ENCODE measurements at places on chromosomes 5 and 9.
A peak's percentile ranks its signal among the peaks of the same experiment; 100 is the strongest.

GRCh38 chr5:68066277-68066955 is 149.1 kb upstream of the PIK3R1 start:
- DNase-seq = peak; percentile 9

GRCh38 chr5:118551031-118551430 is 437.3 kb downstream of the DTWD2 start:
- no peak for DNase-seq

- DNase-seq = no peak
These were observed 348.5 kb upstream of the IRX2 start for GRCh38 chr5:3099954-3100353.

DNA sequence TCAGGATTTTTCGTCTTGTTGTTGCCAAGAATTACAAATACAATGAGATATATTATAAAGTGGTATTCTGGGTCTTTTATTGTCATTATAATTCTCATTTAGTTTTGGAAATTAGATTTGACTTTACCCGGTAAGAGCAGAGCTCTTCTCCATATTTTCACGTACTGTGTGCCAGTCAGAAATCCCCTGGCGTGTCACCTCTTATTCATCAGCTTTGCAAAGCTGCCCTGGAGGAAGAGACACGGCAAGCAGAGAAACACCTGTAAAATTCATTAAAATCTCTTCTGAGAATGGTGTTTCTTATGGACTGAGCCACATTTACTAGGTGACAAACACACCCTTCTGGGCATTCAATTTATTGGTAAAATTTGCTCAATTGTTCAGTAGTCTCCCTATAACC is 440.4 kb downstream of the HINT1 start:
- DNase-seq = no peak

- DNase-seq = no peak
These were observed 7.6 kb upstream of the SFXN1 start for GRCh38 chr5:175470781-175471180.

- DNase-seq = no peak
These were observed 652.2 kb upstream of the RGMB start for GRCh38 chr5:98121036-98121936.

DNA sequence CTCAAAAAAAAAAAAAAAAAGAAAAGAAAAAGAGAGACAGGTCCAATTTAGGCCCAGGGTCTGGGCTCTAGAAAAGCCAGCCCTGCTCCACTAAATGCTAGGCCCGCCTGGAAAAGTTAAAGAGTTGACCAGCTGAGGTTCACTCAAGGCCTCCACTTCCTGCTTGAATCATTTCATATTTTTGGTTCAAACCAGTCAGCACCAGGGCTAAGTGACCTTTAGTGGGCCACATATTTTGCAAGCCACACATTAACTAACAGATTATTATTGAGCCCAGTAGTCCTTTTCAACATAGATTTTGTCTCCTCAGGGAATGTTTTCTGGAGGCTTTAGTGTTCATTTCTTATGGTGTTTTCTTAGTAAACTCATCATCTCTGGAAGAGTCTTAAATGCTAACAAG is 156.6 kb downstream of the TLR4 start:
- peak; percentile 3 for DNase-seq

- no peak for DNase-seq
These were observed 175.6 kb downstream of the GABBR2 start for GRCh38 chr9:98533132-98533531.

GRCh38 chr9:27530915-27531755 is 1.5 kb upstream of the MOB3B start:
- no peak for DNase-seq

DNA sequence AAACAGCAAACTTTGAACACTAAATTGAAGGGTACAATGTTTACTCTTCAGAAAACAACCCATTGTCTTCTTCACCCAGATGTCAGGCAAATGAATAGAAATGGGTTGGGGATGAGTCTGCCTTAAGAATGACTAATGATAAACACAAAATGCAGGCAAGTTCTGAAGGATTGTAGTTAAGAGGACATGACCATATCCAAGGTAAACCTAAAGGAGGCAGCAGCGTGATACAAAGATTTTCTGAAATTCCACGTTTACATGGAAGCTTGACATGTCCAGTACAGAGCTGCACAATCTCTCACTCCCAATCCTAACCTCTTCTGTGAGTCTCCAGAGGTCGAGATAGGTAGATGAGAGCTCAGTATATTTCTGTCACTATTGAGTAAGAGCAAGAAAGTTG is 1263.2 kb upstream of the CDH6 start:
- DNase-seq = no peak

DNA sequence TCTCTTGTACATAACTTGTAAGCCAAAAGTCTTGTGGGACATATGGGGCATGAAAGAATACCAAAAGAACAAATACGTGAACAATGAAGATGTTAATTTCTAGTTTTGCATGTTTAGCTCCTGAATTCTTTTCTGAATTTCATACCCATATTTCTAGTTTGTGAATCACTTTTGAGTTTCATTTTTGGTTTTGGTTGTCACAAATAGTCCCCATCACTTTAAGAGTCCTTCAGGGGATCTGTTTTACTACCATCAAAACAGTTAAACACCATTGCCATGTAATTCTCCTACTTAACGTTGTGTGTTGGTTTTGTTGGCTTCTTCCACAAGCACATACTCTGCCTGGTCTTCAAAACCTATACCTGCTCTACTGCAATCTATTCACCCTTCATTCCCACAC is 27.0 kb downstream of the VCAN start:
- DNase-seq = no peak

DNA sequence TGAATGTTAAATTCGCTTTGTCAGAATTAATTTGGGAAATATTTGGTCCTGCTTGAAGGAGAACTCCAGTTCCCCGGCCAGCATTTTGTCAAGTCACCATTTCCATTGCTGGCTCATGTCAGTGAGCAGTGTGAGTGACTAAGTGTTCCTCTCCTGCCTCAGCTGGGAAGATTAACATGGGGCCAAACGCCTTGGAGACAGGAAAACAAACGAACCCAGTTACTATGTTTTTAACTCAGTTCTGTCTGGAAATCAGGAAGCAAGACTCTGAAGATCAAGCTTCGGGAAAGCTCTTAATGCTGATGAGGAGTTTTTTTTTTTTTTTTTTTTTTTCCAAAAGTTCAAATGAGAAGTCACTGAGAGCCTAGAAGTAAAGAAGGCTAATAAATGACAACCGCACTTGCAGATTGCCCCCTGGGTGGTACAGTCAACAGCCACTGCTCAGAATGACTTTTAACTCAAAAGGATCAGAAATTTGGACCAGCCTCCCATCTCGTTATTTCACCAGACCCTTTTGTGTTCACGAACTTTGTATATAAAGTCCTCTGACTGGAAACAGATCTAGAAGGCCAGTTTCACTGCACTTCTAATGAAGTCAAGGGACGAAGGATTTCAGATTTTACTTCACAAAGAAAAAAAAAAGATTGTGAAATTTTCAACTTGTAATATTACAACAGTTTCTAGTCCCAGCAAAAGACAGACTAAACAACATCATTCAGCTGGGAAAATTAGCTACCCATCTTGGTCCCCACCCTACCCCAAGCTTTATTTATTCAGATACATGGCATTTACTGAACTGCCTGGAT is 121.3 kb downstream of the LHFPL2 start:
- DNase-seq = peak; percentile 98

DNA sequence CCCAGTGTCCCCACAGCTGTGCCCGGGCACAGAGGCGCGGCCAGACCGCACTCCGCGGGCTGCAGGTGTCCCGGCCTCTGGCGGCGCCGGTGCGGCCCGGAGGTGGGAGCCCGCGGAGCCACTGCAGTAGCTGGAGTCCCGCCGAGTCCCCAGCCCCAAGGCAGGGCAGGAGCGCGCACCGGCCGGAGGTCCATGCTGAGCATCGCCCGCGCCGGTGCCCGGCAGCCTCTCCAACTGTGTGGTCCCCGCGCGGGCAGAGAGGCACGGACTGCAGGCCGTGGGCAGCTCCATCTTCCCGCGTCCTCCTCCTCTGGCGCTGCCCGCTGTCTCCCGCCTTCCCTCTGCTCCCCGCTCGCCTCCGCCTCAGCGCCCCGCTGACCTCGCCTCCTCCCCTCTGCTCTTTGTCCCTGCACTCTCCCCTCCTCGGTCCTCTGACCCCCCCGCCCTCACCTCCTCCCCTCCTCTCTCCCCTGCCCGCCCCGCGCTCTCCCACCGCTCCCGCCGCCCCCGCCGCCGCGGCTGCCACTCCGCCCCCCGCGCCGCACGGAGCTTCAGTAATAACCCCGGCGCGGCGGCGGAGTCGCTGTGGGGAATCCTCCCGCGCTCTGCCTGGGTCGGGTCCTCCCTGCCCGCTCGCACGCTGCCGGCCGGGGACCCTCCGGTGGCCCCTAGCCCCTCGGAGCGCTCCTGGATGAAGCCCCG is at the start of gene ADAMTS16:
ADAMTS16 (plus strand) TSS at position 554 of the 702 bp plus-strand sequence; CDS start at position 692, 138 bp downstream.
- DNase-seq = no peak

DNA sequence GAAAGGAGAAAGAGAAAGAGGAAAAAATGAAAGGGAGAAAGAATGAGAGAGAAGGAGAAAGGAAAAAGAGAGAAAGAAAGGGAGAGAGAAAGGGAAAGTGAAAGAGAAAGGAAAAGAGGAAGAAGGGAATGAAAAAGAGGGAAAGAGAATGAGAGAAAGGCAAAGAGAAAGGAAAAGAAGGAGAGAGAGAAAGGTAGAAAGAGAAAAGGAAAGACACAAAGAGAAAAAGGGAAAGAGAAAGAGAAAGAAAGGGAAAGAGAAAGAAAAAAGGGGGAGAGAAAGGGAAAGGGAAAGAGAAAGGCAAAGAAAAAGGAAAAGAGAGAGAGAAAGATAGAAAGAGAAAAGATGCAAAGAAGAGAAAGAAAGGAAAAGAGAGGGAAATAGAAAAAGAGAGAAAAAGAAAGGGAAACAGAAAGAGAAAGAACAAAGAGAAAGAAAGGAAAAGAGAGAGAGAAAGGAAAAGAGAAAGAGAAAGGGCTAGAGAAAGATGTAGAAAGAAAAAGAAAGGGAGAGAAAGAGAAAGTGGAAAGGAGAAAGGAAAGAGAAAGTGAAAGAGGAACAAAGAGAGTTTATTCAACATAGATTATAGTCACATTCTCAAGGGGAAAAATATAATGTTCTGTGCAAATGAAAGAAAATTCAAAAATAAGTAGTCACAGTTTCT is 165.2 kb downstream of the TMEM38B start:
- no peak for DNase-seq

GRCh38 chr5:113320273-113320780 is 114.5 kb downstream of the TSSK1B start:
- DNase-seq = no peak

GRCh38 chr5:124909734-124910133 is 163.3 kb upstream of the ZNF608 start:
- DNase-seq = no peak

GRCh38 chr9:128293091-128293490 is 17.0 kb downstream of the SWI5 start:
- DNase-seq = no peak

- DNase-seq = no peak
These were observed 1146.3 kb downstream of the MAT2B start for GRCh38 chr5:164651546-164652275.

GRCh38 chr5:143874312-143874711 is 62.4 kb downstream of the HMHB1 start:
- peak; percentile 66 for DNase-seq

- no peak for DNase-seq
These were observed 2.4 kb upstream of the RAI14 start for GRCh38 chr5:34653708-34654107.

DNA sequence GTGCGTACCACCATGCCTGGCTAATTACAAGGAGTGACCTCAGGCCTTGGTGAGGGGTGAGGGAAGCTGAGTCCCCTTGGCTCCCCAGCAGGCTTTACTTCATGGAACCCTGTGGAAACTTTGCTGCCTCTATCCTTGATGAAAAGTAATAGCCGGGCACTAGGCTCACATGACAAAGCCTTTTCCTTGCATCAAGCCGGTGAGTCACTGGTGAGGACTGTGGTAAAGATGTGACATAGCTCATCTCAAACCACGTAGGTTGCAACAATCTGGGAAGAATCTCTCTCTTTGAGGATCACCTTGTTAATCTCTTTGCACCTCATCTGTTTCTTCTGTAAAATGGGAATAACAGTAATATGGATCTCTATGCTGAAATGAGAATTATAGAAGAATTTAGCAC is 116.3 kb upstream of the SLC25A48 start:
- peak; percentile 49 for DNase-seq

DNA sequence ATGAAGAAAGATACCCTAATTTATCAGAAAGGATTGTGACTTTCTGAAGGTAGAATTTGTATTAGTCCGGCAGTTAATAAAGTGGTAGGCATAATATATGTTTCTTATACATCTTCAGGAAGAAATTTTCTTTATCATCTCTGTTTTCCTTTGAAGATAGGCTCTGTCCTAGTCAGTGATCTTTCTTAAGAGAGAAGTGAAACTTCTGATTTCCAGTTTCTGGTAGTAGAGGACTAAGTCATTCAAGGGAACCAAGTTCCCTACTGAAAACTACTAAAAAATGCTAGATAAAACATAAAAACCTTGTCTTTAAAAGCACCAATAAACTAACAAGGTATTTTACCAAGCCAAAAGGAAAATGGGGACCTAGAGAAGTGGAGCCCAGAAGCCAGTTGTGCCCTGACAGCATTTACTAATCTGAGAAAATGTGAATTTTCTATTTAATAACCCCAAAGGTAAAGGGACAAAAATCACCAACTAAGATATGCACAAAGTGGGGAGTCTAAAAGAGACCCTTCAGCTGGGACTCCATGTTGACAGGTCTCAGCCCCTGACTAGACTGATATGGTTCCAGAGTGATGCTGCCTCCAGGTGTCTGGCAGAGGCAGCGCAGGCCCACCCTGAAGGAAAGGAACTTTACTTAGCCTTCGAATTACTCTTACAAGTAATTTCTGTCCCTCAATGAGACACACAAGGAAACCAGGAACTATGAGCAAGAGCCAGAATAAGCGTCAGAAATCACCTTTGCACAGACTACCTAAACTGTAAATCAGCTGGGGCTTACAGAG is 72.7 kb downstream of the FAM78A start:
- no peak for DNase-seq

DNA sequence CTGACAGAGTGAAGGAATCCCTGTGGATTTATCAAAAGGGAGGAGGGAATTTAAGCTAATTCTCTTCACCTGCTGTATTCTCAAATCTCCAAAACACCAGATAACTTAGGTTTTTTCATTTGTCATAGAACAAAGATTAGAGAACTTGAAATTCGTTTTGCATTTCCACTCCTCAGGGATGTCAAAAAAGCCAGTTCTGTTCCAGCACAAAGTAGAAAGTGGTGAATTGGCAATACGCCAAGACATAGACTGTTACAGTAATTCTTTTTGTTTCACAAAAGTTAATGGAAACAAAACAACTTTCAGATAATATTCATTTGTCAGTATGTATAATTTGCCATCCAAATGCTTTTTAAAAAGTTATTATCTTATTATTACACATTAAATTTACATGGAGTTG is 15.0 kb downstream of the S1PR3 start:
- no peak for DNase-seq

DNA sequence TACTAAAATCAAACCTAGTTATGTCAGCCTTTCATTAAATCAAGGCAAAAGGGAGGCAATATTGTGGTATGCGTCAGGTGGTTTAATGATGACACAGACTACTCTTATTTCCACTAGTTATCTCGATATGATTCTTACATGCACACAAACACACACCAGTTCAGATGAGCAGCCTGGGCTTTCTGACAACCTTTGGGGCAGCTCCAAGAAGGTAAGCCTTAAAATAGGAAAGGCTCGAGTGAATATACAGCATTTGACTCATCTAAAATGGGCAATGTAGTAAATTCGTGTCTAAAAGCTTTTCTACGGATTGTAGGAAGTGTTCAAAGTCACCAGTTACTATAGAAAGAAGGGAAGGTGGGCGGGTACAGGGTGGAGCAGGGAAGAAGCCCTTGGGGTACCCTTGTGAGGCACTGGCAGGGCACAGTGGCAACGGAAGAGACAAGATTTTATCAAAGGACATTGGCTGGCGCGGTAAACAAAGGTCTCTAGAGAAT is 1.9 kb downstream of the ANKH start:
- peak; percentile 9 for DNase-seq

Measured in iris pigment epithelial cell (primary cell).